CD4-positive, alpha-beta T cell treated with Interleukin-4 for 1 hour (primary cell): ENCODE measurements at places on chromosomes 13 and 19.

DNA sequence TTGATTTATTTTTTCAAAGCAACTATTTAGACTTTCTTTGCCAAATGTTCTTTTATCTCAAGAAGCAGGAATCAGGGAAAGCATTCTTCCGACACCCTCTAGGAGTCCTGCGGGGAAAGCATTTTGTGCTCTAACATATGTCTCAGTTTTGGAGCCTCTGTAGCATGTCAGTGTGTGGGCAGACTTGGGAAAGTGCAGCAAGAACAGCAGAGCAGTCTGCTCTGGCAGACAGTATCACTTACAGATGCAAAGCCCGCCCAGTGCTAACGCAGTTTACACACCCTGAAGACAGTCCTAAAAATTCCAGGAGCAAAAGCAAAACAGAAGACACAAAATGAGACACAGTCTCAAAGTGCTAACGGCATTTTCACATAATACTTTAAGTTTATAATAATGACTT, 393.5 kb downstream of the KLF12 start:
- DNase-seq = no peak

- DNase-seq = no peak
Observed at GRCh38 chr13:94978516-94978915, 266.2 kb upstream of the SOX21 start.

- no peak for DNase-seq
Observed at GRCh38 chr13:21047087-21047486, 14.3 kb downstream of the LATS2 start.

- no peak for DNase-seq
Observed at GRCh38 chr13:24348797-24349515, 39.6 kb downstream of the C1QTNF9 start.

GRCh38 chr19:33064792-33065550, at the start of gene RHPN2:
Gene RHPN2 (minus strand): TSS chr19:33064888. CDS start chr19:33064852, 36 bp downstream.
- DNase-seq = peak; percentile 47

DNA sequence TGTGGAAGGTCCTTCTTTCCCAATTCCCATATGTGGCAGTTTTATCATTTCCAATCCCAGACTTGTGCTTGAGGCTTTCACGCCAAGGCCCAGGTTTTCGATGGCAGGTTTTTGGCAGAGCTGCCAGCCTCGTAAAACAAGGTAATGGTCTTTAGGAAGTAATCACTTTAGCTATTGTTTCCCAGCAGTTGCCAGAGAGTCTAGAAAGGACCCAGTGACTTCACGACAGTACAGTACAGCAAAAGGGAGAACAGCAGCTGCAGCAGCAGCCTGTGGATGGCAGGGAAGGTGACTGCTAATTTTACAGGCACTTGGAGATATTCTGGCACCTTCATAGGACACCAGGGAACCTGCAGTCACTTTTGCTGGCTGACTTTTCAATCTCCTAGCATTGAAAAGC, 291.6 kb upstream of the MAB21L1 start:
- no peak for DNase-seq
